ENCODE measurements at places on chromosomes 11 and 22.

GRCh38 chr11:82830746-82831145 lies 69.5 kb downstream of the PRCP start:
- DNase-seq: no peak

DNA sequence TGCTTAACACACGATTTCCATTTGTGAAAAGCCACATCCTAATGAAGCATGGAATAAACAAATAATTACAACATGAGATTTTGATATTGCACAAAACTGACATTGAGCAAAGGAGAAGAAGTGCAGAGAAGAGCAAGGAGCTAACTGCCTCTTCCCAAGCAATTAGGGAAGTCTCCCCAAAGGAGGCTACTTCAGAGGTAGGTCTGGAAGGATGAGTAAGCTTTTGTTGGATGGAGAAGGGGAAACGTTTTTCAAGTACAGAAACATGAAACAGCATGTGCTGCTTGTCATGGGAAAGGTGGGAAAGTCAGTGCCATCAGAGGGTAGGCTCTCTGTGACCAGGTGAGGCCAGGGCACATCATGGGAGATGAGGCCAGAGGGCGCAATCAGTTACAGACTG lies 132.2 kb upstream of the SESN3 start:
- DNase-seq: no peak

GRCh38 chr11:116078101-116078591 lies 573.9 kb upstream of the CADM1 start:
- no peak for DNase-seq

- DNase-seq: no peak
These were observed 1.7 kb upstream of the SCUBE2 start for GRCh38 chr11:9092853-9093778.

DNA sequence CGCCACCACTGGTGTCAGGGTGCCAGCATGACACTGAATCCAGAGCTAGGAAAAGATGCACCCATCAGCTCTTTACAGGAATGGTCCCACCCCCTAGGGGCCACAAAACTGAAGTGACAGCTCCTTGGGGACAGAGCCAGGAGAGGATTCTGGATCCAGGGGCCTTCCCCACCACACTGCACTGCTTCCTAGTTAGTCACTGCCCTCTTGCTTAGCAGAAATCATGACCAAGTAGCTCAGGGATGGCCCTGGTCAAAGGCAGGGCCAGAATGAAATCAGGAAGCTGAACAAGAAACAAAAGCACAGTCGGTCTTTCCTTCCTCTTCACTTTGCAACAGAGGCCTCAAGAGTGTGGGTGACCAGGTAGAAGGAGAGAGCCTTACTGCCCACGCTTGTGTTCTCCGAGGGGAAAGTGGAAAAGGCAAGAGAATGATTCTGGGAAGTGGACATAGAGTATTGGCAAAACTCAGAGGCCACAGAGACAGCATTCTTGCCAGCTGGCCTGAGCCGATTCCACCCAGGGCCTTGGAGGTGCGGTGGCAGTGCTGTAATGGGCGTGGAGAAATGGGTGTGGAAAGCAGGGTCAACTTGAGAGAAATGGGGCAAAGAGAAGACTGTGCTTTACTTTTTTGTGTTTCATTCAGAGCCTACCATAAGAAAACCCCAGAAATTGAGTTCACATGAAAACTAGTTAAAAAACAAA lies 39.8 kb downstream of the KCNJ1 start:
- no peak for DNase-seq

- no peak for DNase-seq
These were observed 4.5 kb downstream of the NCF4 start for GRCh38 chr22:36865346-36865745.

- DNase-seq: no peak
These were observed 22.5 kb downstream of the COMMD9 start for GRCh38 chr11:36266767-36267166.

GRCh38 chr11:64875369-64876228 lies 2.8 kb downstream of the EHD1 start:
- DNase-seq: no peak
